Fibroblast of skin of back (primary cell): ENCODE measurements at places on chromosomes 6 and 20.

GRCh38 chr6:167331565-167331964 is 6.7 kb downstream of the TTLL2 start:
- DNase-seq = no peak

GRCh38 chr6:41428996-41429421 is 93.6 kb downstream of the NCR2 start:
- peak; percentile 76 for DNase-seq

DNA sequence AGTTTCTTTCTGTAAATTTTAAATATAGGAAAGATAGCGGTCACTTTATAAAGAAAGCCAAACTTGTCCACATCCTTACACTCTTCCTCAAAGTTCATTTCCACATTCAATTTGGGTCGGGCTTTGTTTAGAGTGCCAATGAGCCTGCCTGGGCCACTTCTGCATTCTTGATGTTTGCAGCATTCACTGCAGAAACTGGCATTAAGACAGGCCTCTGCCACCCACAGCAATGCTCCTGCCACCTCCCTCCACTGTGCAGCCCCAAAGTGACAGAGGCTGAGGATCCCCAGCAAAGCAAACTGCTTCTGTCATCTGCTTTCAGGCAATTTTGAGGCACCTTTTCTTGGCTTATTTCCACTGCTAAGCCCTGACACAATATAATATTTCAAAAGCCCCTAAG is 61.2 kb downstream of the TNFAIP3 start:
- no peak for DNase-seq

DNA sequence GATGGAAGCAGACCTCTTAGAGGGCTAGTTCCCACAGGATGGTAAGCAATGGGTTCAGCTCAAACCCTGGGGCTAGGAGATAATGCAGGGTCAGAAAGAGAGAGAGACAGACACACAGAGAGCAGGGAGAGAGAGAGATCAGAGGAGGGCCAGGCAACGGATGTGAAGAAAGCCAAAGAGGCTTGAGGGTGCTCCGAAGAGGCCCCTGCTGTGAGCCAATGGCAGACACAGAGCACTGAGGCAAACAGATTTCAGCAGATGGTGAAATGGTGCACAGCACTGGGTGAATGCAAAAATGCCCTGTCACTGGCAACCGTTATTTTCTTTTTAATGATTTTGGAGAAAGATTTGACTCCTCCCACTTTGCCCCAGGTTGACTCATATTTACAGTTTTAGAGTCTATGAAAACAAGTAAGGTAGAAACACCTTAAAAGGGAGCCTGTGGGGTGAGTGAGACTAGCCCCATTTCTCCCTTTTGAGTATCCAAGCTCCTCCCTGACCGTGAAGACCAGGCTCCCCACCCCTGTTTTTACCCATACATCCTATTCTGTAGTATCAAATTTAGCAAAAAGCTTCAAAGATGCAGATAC is 840 bp downstream of the DEFB132 start:
- DNase-seq = no peak

GRCh38 chr6:31768363-31769257 is 6.2 kb downstream of the SAPCD1 start:
- no peak for DNase-seq

DNA sequence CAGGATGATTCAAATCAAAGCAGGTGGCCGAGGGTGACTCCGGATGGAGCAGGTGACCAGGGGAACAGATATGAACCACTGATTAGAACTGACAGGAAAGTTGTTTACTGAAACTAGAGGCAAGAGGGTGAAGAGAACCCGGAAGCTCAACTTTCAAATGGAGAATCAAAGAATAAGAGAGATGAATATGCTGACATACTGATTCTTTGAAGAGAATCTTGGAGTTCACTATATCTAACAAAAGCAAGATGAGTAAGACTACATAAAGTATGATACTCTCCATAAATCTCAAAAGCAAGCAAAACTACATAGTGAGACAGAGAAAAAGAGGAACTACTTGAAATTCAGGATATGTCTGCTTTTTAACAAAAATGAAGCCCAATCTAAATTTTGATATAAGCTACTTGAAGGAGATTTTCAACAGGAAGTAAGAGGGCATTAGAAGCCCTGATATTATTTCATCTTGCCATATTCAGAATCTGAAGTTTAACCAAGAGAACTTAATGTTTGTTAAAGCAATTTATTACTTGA is 4.0 kb upstream of the UBD start:
- no peak for DNase-seq

- DNase-seq = no peak
Measured at GRCh38 chr20:55515832-55516231, 489.5 kb downstream of the CBLN4 start.

GRCh38 chr20:11098888-11099287 is 425.1 kb upstream of the JAG1 start:
- DNase-seq = no peak

DNA sequence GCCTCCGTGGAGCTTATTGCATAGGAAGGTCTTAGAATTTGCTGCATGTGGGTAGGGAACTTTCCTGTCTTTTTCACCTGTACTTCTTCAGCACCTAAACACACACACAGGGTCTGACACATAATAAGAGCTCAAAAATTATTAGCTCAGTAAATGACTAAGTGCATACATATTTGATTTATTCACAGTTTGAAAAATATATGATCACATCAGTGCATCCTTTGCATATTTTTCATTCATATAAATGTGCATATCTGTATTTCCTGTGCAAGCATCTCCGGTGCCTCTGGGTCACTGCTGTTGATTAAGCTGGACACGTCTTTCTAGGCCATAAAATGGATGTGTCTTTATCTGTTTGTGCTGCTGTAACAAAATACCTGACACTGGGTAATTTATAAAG is 234.7 kb downstream of the UST start:
- peak; percentile 83 for DNase-seq

- no peak for DNase-seq
Measured at GRCh38 chr6:74570044-74570443, 635.8 kb downstream of the COL12A1 start.

GRCh38 chr6:101263596-101263995 is 129.9 kb upstream of the GRIK2 start:
- DNase-seq = peak; percentile 70

- peak; percentile 17 for DNase-seq
Measured at GRCh38 chr6:117352466-117353081, 73.2 kb downstream of the ROS1 start.
